ENCODE measurements at places on chromosomes 1 and 21.
A peak's percentile ranks its signal among the peaks of the same experiment; 100 is the strongest.

GRCh38 chr1:118504867-118505266 lies 319.8 kb upstream of the SPAG17 start:
- DNase-seq: no peak

- no peak for DNase-seq
Observed at GRCh38 chr1:42013881-42014470, 95.3 kb upstream of the HIVEP3 start.

- DNase-seq: no peak
Observed at GRCh38 chr1:6498576-6499111, 7.2 kb upstream of the PLEKHG5 start.

GRCh38 chr1:3593334-3593733 lies 18.0 kb downstream of the MEGF6 start:
- no peak for DNase-seq

GRCh38 chr21:32523463-32523862 lies 61.9 kb downstream of the TCP10L start:
- DNase-seq: no peak

GRCh38 chr1:9764550-9764949 lies 59.2 kb downstream of the CLSTN1 start:
- DNase-seq: no peak

GRCh38 chr1:108521990-108522393 lies 37.9 kb upstream of the EEIG2 start:
- no peak for DNase-seq

DNA sequence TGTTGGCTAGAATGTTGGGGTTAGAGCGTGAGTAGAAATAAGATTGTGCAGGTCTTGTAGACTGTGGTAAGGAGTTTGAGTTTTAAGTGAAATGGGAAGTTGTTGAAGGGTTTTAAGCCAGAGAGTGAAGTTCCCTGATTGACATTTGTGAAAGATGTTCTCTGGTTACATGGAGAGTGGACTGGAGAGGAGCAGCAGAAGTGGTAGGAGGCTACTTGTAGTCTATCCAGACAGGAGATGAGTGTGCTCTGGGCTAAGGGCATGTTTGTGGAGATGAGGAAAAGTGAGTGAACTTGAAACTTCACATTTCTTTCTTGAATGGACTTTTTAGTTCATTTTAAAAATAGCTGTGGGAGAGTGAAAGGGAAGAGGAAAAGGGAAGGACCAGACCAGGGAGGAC lies 37.0 kb downstream of the F3 start:
- no peak for DNase-seq

GRCh38 chr1:8633741-8634501 lies 183.5 kb downstream of the RERE start:
- no peak for DNase-seq

DNA sequence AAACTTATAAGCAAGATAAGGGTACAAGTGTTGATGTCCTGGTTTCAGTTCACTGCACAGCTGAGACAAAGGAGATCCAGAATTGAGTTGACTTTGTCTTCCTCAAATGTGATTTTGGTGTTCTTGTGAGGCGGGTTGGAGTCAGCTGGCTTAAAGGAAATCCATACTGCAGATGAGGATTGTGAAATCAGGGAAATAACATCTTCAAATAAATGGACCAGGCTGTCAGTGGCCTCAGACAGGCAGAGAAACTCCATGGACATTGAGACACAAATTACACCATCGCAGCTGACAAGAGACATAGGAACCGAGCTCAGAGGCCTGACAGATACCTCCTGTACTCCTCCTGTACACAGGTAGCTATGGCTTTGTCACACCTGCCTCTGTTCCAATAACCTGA lies 27.0 kb upstream of the REG4 start:
- DNase-seq: no peak

GRCh38 chr1:148263128-148263905 lies 111.2 kb upstream of the NBPF11 start:
- peak; percentile 75 for DNase-seq

GRCh38 chr1:87512431-87512830 lies 183.8 kb downstream of the LMO4 start:
- no peak for DNase-seq

DNA sequence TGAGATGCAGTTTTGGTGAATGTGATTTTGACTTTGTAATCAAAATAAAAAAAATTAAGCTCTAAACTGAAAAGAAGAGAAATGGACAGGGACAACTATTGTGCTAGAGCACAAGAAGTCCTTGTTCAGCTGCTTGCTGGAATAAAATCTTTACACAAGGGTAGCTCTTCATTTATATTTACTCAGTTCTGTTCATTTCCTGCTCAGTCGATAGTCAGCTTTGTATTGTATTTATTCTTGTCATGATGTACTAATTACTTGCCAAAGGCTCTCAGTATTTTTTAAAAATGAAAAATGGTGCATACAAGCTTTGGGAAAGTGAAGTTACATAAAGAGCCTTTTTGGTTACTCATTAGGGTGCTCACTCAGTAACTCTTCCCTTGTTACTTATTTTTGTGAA lies 17.8 kb downstream of the F5 start:
- no peak for DNase-seq

- no peak for DNase-seq
Observed at GRCh38 chr1:180742663-180743062, 110.8 kb downstream of the XPR1 start.

GRCh38 chr1:171366085-171366484 lies 52.1 kb downstream of the FMO4 start:
- no peak for DNase-seq

GRCh38 chr1:60402816-60403215 lies 329.2 kb upstream of the C1orf87 start:
- no peak for DNase-seq

- DNase-seq: peak; percentile 40
Observed at GRCh38 chr1:1355416-1355815, 2.9 kb downstream of the MXRA8 start.

DNA sequence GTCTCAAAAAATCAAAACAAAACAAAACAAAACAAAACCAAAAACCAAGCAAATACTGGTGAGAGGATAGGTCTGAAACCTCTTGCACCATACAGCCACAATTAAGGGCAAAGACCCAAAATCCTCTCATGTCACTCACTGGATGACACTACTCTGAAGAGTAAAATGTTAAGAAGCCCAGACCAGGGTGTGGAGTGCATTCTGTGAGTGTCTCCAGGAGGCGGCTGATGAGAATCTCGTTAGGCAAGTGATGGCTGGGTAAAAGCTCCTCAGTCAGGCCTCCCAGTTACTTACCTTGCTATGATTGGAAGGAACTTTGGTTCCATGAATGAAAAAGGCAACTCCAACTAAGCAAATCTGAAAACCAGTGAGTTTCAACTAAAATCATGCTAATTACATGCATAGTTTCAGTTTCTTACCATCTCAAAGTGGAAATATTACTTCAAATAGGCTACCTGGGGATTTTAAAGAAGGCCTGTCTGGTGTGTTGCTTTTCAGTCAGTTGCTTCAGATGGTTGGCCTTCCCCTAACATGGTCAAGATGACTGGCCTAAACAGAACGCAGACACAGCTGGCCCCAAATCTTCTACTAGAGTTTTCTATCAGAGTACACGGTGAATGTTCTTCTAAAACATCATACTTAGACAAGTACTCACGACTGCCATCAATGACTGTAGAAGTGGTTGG lies 95.1 kb downstream of the KIAA0319L start:
- DNase-seq: no peak

DNA sequence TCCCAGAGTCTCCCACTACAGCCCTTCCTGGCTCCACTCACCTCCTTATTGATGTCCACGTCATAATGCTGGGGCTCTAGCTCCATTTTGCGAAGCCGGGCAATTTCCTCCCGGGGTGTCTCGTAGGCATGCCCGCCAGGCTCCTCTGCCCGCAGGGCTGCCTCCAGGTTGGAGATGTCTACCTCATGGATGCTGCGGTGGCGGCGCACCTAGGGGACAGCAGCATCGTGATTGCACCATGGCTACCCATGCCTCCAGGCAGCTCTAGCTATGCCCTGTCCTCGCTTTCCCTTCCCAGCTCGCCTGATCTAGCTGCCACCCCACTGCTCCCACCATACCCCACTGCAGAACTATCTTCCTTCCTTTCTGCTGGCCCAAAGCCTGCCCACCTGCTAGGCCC lies 15.1 kb upstream of the GOLT1A start:
- DNase-seq: no peak

GRCh38 chr1:223341121-223341520 lies 22.9 kb downstream of the SUSD4 start:
- no peak for DNase-seq

DNA sequence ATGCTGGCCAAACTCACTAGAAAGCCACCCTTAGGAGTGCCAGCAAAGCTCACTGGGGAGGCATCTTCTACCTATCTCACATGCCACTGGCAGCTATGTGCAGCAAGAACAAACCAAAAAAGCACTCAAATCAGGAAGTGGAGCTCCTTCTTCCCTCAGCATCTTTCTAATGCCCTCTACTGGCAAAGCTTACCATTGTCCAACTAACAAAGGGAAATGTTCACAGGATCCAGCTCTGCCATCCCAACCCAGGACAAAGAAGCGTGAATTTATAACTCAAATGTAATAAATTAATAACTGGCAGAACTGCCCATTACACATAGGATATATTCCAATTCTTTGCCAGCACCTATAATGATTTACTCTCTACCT lies 38.9 kb downstream of the LEPR start:
- no peak for DNase-seq

DNA sequence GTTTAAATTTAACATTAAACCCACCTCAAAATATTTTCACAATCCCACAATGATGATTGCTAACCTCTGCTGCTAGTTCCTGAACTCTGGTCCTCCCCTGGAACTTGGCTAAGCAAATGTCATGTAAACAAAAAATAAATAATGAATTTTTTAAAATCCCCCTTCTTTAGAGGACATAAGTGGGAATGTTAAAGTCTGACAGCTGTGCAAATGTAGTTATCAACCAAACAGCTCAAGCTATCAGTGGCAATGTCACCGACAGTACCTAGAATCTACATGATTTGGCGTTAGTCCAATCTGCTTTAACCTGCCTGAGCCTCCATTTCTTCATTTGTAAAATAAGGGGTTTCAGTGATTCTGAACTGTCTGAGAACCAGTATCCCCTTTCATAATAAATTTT lies 67.7 kb downstream of the GDAP2 start:
- no peak for DNase-seq

- no peak for DNase-seq
Observed at GRCh38 chr1:193242000-193242399, 55.6 kb upstream of the B3GALT2 start.

- no peak for DNase-seq
Observed at GRCh38 chr21:28317177-28317950, 675.3 kb downstream of the LTN1 start.

DNA sequence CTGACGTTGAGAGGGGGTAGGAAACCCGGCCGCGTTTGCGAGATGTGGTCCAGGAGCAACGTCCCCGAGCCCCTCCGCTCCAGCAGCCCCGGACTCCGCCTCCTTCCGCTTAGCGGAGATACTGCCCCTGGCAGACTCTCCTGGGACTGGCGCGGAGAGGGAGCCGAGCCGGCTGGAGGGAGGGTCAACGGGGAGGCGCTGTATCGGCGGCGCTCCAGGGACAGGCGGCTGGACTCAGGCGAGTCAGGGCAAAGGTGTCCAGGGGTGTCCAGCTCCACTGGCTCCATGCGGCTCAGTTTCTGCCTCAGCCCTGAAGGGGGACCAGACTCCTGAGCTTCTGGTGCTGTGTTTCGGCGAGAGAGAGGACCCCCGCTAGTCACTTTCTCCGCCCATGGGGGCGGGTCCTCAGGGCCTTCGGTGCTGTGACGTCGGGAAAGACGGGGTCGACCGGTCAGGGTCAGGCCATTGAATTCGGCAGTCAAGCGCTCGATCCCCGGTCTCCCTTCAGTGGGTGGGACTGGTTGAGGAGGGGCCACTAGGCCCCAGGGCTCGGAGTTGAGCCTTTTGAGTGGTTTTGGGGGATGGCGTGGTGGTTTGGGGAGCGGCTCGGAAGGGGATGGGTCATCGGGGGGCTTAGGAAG lies 2.8 kb upstream of the LIX1L start:
- DNase-seq: peak; percentile 71

DNA sequence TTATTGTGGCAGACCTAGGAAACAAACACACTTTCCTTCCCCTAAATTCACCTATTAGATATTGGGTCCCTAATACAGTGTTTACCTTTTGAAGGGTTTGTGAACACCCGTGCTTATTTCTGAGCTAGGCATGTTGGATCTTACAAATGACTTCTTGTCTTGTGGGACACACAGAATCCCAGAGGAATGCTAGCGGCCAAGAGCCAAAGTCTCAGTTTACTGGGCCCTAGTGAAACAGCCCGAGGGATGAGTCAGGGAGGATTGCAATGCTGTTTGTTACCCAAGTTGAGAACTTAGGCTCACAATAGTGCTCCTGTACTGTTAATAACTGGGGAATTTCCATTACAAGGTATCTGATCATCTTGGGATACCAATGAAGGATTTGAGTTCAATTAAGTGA lies 100.1 kb upstream of the AKT3 start:
- DNase-seq: no peak

- DNase-seq: no peak
Observed at GRCh38 chr1:91381844-91382243, 22.8 kb downstream of the HFM1 start.

- DNase-seq: no peak
Observed at GRCh38 chr21:14993115-14993514, 71.7 kb downstream of the NRIP1 start.

- no peak for DNase-seq
Observed at GRCh38 chr1:227841096-227841495, 25.6 kb downstream of the PRSS38 start.

- no peak for DNase-seq
Observed at GRCh38 chr1:33060579-33061083, 20.3 kb upstream of the AZIN2 start.

GRCh38 chr1:173295995-173296394 lies 88.9 kb upstream of the TNFSF4 start:
- DNase-seq: no peak

- no peak for DNase-seq
Observed at GRCh38 chr1:180264595-180264994, 34.5 kb downstream of the LHX4 start.

DNA sequence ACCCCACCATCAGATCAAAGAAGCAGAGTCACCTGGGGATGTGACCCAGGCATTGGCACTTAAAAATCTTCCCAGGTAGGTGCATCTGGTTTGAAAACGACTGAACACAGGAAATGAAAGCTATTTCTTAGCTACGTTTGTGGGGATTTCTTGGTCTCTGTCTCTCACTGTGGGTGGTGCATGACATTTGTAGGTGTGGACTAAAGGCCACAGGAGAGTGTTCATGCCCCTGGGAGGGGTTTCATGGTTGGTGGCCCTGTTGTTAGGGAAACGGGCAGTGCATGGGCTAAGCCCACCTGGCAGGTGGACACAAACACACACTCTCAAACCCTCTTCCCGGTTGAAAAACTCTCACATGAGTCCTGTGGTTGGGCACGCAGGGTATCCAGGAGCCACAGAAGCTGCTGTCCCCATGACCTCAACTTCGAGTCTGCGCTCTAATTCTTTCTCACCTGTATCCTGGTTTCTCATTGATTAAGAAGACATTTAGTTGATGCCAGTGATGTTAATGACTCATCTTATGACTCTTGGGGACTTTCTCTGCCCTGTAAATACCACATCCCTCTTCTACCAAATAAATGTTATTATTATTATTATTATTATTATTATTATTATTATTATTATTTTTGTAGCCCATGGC lies 119.4 kb downstream of the MRPS6 start:
- DNase-seq: peak; percentile 16

GRCh38 chr1:154454386-154455120 lies 47.5 kb upstream of the TDRD10 start:
- DNase-seq: no peak

- no peak for DNase-seq
Observed at GRCh38 chr1:162003830-162004215, 19.8 kb downstream of the OLFML2B start.
